ENCODE measurements at places on chromosomes 7 and 10.

- no peak for DNase-seq
Measured at GRCh38 chr10:95819620-95820329, 63.8 kb downstream of the ENTPD1 start.

DNA sequence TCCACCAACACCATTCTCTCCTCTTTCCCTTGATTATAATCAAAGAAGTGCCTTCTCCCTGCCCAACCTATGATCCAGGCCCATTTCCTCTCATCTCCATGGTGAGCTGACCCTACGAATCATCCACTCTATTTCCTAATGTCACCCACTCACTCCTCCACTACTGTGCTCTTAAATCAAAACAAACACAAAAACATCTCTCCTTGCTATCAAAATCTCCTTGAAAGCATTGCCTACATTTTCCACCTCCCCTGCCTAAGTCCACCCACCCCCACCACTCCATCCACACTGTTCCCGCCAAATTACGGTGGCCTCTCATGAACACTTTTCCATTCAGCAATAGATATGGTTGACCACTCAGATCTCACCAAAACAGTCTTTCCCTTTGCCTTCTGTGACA, 5.3 kb downstream of the DYDC1 start:
- no peak for DNase-seq

GRCh38 chr7:16891338-16891737, 9.6 kb upstream of the AGR3 start:
- DNase-seq = no peak

- DNase-seq = no peak
Measured at GRCh38 chr10:86165666-86166065, 200.9 kb downstream of the GRID1 start.

DNA sequence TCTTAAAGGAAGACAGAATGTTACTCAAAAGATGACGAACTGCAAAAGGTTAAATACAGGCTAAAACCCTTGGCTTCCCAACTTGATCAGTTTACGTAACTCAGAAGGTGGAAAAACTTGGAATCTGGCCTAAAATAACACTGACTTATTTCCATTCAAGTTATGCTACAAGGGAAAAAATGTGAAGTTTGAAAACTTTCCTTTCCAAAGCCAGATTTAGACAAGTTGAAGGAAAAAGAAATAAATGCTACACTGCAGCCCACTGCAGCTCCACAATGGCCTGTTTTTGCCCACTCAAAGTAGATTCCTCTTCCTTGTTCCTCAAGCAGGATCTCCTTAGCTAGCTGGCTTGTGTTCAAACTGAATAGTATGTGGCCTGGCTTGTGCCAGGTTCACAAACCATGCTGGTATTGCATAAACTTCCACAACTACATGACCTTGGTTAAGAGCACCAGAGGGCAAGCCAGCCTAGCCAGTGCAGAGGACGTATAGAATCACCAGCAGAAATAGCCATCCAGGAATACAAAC, 166.2 kb downstream of the CPEB3 start:
- no peak for DNase-seq

GRCh38 chr10:102473445-102474331, 22.3 kb upstream of the C10orf95 start:
- no peak for DNase-seq

- no peak for DNase-seq
Measured at GRCh38 chr7:131543298-131543697, 13.1 kb downstream of the PODXL start.

GRCh38 chr7:73719806-73720169, 319 bp upstream of the STX1A start:
- no peak for DNase-seq

- DNase-seq = no peak
Measured at GRCh38 chr7:71349682-71350481, 217.9 kb downstream of the GALNT17 start.

DNA sequence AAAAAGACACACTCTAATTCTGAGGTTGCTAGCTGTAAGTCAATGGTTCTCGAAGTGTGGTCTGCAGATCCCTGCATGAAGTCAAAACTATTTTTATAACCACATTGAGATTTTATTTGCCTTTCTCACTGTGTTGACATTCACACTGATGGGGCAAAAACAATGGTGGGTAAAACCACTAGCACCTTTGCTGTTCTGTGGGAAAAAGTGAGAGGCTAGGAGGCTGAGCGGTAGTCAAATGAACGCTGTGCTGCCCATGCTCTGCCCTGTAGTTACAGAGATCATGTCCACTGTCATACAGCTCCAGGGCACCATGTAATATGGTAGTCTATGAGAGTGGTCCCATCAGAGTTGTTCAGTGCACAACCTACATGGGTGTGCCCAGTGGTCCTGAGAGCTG, 21.6 kb upstream of the PDCD4 start:
- DNase-seq = no peak

- no peak for DNase-seq
Measured at GRCh38 chr7:25615003-25615402, 386.7 kb upstream of the NPVF start.

DNA sequence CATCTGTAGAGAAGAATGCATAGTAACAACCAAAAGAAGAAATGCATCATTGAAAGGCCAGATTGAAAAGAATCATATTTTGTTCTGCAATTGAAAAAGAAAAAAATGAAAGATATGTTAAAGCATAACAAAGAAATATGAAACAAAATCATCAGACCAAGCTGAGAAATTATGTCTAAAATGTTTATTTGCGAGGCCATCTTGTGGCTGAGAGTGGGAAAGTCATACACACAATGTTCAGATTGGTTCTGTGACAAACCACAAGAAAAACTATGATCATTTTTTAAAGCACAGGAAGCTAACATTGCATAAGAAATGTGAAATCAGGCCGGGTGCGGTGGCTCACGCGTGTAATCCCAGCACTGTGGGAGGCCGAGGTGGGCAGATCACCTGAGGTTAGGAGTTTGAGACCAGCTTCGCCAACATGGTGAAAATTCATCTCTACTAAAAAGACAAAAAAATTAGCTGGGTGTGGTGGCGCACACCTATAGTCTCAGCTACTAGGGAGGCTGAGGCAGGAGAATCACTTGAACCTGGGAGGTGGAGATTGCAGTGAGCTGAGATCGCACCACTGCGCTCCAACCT, 36.6 kb downstream of the ABCB5 start:
- DNase-seq = no peak

GRCh38 chr10:24887855-24888231, 64.6 kb downstream of the PRTFDC1 start:
- DNase-seq = no peak

Measured in liver (tissue), 10 donors.